ENCODE measurements at places on chromosomes 1 and 21.

DNA sequence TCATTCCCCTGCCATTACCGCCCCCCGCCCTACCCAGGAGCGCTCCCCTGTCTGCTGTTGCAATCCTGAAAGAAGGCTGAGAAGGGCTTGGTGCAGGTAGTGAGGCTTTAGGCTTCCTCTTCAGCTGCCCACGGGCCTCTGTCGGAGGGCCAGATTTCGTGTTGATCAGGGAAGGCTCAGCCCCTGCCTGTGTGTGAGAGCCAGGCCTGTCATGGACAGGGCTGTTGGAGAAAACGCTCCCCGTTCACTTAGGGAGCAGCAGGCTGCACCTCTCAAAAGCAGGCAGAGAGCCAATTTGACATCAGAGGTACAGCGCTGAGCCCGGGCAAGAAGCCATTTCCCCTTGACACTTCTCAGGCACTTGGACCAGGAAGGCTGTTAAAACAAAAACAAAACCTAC lies 19.0 kb downstream of the TEX35 start:
- DNase-seq: no peak

GRCh38 chr1:39509360-39510009 lies 18.0 kb downstream of the BMP8A start:
- peak; percentile 49 for DNase-seq

DNA sequence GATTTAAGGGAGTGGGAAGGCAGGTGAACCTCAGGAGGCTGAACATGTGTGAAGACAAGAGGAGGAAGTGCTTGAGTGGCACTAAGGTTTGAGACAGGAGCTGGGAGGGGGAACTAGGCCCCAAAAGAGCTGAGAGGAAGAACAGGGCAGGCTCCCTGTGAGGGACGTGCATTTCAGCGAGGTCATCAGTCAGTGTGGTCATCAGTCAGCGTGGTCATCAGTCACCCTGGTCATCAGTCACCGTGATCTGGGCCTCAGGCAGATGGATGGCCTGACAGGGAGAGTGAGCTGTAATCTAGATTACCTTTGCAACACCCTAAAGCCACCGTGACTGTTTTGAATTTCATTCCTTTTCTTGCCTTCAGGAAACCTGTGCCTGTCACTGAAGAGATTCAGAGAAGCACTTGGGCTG lies 29.1 kb downstream of the VTCN1 start:
- no peak for DNase-seq

- DNase-seq: no peak
Measured at GRCh38 chr1:53207726-53208125, 11.1 kb downstream of the CPT2 start.

DNA sequence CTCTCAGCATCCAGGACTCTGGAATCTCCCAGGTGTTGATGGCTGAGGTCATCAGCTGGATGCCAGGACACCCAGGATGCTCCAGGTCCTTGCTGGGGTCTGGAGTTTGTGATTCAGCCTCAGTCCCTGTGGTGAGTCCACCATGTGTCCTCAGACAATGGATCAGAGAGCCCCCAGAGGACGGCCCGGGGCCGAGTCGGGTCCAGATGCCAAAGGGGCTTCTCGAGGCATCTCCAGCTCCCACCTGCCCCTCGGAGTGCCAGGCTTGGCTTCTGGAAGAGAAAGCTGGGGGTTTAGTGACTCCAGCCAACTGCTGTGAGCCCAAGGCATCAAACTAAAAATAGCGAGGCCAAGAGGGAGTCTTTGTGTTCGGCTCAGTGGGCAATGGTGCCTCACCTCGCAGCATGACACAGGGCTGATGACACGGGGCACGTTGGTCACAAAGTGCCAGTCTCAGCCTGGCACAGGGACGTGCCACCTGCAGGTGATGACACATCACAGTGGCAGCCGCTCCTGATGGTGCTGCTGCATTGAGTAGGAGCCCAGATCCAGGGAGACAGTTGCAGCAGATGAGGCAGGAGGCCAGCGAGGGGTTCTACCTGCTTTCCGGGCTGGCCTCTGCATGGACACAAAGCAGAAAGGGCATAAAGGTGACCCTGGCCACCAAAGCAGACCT lies 10.6 kb downstream of the PDE9A start:
- DNase-seq: no peak

- DNase-seq: peak; percentile 71
Measured at GRCh38 chr21:33127154-33127867, 57.4 kb downstream of the OLIG1 start.

DNA sequence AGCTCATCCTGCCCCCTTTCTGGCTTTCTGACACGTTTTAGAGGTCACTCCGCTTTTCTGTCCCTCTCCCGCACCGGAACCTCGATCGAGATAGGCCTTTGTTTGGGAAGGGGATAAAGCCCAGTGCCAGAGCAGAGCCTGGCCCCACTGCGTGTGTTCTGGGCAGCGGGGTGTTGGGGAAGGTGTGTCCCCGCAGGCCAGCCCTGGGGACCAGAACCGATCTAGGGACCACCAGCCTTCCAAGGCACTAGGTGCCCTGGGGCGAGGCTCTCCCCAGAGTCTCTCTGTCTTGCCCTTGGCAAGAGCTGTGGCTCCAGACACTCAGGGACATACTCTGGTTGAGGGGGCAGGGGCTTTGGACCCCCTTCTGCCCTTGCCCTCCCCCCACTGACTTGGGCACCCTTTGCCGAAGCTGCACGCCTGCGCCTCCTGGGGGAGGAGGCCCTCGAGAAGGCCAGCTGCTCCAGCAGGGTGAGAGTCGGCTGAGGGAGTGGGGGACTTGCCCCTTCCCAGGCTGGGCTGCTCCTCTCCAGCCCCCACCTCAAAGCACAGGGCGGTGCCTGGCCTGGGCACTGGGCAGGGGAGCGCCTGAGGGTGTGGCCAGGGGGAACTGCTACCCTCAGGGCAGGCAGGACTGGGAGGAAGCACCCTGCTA lies 16.4 kb downstream of the PRXL2B start:
- DNase-seq: no peak

- no peak for DNase-seq
Measured at GRCh38 chr1:14128096-14128495, 428.1 kb downstream of the PRDM2 start.

DNA sequence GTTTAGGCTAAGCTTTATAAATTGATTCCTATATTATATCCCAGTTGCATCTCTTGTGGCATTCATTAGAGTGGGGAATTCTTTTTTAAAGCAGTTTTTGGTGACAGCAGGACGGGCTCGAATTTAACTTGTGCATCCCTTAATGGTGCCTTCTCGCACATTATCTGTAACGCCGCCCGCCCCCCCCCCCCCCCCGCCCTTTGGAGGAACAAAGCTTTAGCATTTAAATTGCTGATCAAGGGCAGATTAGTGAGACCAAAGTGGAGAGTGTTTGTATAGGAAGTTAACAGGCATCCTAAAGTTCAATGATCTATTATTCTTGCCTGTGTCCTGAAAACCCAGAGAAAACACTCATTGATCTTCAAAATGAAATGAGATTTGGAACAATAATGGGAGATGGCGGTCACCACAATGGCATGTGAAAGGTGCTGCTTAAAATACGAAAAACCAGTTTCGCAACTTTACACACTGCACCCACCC lies 2.2 kb downstream of the LMO4 start:
- no peak for DNase-seq

DNA sequence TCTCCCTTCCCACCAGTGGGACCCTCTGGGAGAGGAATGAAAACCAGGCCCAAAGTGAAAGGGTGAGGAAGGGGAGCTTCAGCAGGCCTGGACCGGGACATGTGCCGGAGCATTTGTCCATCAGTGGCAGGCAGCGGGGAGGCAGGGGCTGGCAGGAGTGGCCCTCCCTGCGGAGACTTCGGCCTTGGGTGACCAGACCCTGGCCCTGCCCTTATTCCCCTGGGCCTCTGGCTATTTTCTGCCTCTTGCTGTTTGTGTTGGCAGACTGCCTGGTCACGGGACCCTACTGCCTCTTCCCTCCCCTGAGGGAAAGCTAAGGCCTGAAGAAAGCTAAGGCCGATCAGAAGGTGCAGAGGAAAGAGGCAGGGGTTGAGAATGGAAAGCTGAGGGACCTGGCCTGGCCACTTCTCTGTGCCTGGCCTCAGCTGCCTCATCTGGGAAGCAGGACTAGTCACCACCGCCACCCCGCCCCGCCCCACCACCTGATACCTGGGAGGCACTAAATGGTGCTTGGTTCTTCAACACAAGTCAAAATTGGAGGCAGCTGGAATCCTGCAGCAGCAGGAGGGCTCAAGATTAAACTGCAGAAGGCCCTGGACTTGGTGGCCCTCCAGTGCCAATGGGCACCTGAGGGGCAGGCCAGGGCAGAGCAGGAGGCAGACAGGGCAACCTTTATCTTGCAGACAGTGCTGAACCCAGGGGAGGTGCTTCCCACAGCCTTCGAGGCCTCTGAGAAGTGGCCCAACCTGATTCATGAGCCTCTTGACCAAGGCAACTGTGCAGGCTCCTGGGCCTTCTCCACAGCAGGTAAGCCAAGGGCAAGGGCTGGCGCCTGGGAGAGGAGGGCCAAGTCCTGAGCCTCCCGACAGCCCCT lies 7.9 kb downstream of the TINAGL1 start:
- no peak for DNase-seq

DNA sequence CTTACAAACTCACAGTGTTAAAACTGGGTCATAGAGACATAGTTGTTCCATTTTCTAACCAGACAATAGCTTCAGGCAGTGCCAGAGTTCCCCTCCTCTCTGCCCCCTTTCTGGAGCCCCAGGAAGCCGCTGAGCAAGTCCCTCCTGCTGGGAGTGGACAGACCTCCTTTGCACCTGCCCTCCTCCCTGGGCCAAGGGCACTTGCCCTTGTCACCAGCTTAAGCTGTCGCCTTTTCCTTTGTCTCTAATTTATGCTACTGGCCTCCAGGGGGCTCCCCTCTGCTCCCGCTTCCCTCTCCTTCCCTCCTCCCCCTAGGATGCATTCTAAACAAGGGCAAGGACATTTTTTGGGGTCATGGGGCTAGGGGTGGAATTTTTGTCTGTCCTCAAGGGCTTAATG lies 182.4 kb downstream of the MIS18A start:
- DNase-seq: no peak

- no peak for DNase-seq
Measured at GRCh38 chr21:15775981-15776380, 46.2 kb downstream of the USP25 start.

GRCh38 chr1:153776352-153776751 lies 1.1 kb downstream of the SLC27A3 start:
- no peak for DNase-seq

DNA sequence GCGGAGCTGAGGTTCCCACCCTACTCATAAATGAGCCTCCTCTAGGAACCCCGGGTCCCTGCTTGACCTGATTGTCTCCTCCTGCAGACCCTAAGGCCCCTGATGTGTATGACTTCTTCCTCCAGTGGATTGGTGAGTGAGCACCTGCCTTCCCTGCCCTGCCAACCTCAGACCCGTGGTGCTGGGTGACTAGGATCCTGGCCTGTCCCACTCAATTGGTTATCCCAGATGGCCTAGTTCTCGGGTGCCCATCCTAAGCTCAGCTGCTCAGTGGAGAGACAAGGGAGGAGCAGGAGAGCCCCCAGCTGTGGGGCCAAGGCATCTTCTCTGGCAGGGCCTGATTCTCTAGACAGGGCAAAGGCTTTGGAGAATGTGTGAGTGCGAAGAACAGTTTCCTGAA lies 12.2 kb downstream of the CYP4B1 start:
- DNase-seq: no peak

GRCh38 chr1:2803086-2803930 lies 1.8 kb upstream of the TTC34 start:
- peak; percentile 17 for DNase-seq

- no peak for DNase-seq
Measured at GRCh38 chr1:152143150-152143887, 15.7 kb downstream of the RPTN start.

GRCh38 chr1:85452948-85453347 lies 12.0 kb downstream of the DDAH1 start:
- no peak for DNase-seq

- DNase-seq: no peak
Measured at GRCh38 chr1:83043244-83043643, 955.7 kb downstream of the TTLL7 start.

- DNase-seq: no peak
Measured at GRCh38 chr1:245871915-245872314, 635.2 kb downstream of the SMYD3 start.

- no peak for DNase-seq
Measured at GRCh38 chr21:44987886-44988606, 48.2 kb downstream of the SLX9 start.

DNA sequence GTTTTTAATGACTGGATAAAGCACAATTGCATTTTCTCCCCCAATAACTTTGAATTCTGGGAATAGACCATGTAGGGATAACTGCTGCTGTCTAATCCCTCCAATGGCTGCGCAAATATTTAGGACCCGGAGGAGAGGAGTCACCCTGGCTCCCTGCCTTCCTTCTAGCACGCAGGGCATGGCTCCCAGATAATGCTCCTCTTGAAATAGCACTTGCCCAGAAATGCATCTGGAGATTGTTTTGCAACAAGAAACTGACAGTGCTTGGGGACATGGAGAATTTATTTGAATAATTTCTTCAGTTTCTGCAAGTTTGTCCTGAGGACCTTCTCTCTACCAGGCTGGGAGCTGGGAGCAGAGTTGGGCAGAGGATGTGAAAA lies 83.5 kb downstream of the MAN1C1 start:
- no peak for DNase-seq

- DNase-seq: no peak
Measured at GRCh38 chr1:31614414-31615005, 3.0 kb upstream of the HCRTR1 start.

- DNase-seq: no peak
Measured at GRCh38 chr1:77926561-77927357, 38.3 kb downstream of the NEXN start.

- no peak for DNase-seq
Measured at GRCh38 chr1:178457651-178458050, 39.1 kb downstream of the CLEC20A start.

DNA sequence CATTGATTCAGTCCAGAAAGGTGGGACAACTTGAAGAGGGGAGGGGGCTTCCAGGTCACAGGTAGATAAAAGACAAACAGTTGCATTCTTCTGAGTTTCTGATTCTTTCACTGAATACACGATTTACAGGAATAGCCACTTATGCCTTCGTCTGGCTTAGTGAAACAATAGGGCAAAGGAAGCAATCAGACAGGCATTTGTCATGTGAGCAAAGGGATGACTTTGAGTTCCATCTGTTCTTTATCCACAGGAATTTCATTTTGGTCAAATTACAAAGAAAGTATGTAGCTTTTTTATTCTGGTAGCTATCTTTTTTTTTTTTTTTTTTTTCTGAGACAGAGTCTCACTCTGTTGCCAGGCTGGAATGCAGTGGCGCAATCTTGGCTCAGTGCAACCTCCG lies 202.5 kb downstream of the TTLL7 start:
- DNase-seq: no peak

GRCh38 chr1:186997877-186998276 lies 169.1 kb downstream of the PLA2G4A start:
- no peak for DNase-seq

GRCh38 chr1:48093696-48094528 lies 96.7 kb upstream of the TRABD2B start:
- DNase-seq: peak; percentile 76

DNA sequence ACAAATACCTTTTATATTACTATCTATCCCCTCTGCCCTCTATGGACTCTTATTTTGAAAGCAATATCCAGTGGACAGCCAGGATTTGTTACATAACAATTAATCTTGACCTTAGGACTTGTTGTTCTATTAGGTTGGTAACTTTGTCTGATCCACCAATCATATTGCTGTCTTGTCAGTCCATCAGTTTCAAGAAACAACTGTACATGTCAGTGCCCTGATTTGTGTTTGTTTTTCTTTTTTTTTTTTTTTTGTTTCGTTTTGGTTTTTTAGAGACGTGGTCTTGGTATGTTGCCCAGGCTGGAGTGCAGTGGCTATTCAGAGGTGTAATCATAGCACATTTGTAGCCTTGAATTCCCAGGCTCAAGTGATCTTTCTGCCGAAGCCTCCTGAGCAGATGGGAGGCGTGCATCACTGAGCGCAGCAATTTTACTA lies 1.5 kb upstream of the SCP2 start:
- no peak for DNase-seq

GRCh38 chr1:95035536-95035935 lies 37.2 kb downstream of the ALG14 start:
- no peak for DNase-seq
